NB4 (cell line): ENCODE measurements at places on chromosomes 6 and 20.

GRCh38 chr6:73024598-73024997 is 200.7 kb downstream of the KHDC1L start:
- DNase-seq: no peak

- peak; percentile 11 for DNase-seq
Measured at GRCh38 chr6:120869397-120869796, 464.9 kb downstream of the TBC1D32 start.

DNA sequence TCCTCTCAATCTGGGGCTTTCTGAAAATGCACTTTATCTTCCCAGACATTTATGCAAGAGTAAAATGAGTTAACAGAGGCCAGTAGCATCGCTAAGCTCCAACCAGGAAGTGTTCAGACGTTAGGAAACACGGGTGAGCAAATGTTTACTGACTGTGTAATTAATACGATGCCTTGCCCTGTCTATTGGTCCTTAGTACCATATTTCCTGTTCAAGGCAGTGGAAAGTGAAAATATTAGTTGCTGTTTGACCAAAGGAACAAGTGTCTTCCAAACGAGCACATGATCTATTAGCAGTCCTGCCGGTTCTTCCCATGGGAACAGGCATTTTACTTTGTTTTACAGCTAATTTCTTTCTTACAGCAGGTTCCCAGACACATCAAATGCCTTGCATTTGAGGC is 311.1 kb upstream of the JAG1 start:
- no peak for DNase-seq

- peak; percentile 76 for DNase-seq
Measured at GRCh38 chr20:63009988-63010769, 3.4 kb upstream of the BHLHE23 start.

DNA sequence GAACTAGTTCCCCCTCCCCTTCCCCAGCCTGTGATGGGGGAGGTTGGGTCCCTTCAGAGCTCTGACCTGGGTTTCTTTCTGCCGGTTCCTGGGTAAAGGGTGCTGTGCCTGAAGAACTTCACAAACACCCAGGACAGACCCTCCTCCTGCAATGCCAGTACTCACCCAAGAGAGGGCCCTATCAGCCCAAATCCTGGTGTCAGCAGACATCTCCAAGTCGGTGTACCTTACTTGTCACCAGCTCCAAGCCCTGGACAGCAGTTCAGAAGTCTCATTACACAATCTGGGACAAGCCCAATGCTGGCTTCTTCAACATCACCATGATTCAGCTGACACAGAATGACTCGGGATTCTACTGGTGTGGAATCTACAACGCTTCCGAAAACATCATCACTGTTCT is 467 bp downstream of the TREML4 start:
- DNase-seq: peak; percentile 65

GRCh38 chr6:21245488-21245887 is 348.1 kb upstream of the SOX4 start:
- DNase-seq: no peak
